ENCODE measurements at places on chromosomes 2 and 18.

GRCh38 chr2:136171223-136171622 is 53.3 kb upstream of the CXCR4 start:
- no peak for DNase-seq

- DNase-seq = peak; percentile 67
Measured at GRCh38 chr2:191345788-191346187, 100.6 kb downstream of the MYO1B start.

DNA sequence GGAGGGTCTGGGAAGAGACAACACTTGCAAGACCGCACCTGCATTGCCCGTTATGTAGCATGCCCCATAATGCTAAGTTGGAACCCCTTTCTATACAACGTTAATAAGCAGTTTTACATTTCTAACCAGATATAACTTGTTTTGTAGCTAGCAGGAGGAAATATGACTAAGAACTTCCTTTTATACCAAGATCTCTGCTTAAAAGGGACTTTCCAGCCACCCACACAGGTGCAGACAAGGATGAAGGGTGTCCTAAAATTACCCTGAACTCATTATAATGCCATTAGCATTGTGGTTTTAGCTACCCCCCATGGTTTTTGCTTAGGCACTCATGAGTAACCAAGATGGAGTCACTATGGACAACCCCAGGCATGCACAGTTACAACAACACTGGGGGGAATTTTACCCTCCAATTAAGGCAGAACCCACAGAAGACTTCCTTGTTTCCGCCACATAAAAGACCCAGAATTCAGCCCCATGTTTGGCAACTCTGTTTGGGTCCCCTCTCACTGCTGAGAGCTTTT is 362.8 kb downstream of the CBLN2 start:
- DNase-seq = no peak

GRCh38 chr18:32919799-32920198 is 147.0 kb upstream of the KLHL14 start:
- DNase-seq = no peak

DNA sequence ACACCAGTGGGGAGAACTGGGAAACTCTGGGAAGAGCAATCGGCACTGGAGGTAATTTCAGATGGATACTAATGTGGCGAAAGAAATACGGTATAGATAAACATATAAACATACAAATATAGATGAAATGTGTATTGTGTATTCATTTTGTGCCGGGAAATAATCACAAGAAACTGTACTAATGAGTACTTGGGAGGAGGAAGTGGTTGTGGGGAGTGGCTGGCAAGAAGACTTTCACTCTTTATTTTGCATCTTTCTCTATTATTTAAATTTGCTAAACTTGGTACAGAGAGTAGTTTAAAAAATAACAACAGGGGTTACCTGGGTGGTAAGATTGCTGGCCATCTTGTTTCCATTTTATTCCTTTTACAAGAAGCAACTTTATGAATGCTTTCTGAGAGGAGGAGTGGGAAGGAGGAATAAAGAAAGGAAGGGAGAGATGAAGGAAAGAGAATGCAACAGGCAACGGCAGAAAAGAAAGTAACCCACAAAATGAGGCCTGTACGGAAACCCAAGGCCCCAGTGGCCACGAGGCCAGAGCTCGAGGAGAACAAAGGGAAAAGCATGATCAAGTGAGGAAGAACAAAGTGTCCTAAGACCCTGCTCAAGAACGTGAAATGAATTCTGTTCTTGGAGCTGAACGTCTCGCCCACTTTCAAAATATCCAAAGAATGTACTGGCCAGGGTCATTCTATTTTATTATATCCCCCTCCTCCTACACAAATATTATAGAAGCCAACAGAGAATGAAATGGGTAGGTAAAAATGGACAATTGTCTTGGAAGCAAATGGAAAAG is 45.2 kb downstream of the FAM178B start:
- no peak for DNase-seq

Measured in trophoblast cell (in vitro differentiated cells and primary cell).